ENCODE measurements at places on chromosomes 3 and 15.
A peak's percentile ranks its signal among the peaks of the same experiment; 100 is the strongest.

GRCh38 chr3:155560135-155560534 lies 184.7 kb downstream of the PLCH1 start:
- no peak for DNase-seq

- no peak for DNase-seq
These were observed 75.2 kb downstream of the LSM3 start for GRCh38 chr3:14253707-14254382.

- DNase-seq: no peak
These were observed 24.6 kb upstream of the GRIP2 start for GRCh38 chr3:14564741-14565140.

DNA sequence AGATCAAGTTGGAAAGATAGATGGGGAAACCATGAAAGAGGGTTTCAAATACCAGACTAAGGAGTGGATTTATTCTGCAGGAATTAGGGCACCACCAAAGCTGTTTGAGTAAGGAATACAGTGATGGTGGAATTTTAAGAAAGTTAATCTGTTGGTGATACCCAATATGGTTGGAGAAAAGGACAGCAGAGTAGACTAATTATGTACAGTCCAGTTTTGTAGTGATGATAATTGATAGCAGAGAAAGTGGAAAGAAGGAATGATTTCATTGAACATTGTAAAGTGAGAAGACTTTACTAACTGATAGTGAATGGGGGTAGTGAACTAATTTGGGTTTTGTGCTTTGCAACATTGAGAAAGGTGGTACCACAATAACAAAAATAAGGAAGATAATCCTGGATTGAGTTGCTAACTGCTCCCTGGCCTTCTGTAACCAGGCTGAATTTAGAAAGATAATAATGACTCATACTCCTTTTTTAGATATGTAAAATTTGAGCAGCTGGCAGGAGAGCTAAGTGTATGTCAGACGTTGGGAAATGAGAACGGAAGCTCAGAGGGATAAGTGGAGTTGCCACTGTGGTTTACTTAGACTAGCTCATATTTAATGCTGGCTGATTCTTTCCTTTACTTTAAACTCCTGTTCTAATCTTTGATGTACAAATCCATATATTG lies 16.9 kb downstream of the TCAIM start:
- peak; percentile 15 for DNase-seq

- DNase-seq: no peak
These were observed 183.5 kb upstream of the LYSMD4 start for GRCh38 chr15:99916668-99917223.

GRCh38 chr15:101406526-101407195 lies 82.8 kb downstream of the PCSK6 start:
- DNase-seq: no peak

GRCh38 chr3:56823421-56823926 lies 21.7 kb upstream of the ARHGEF3 start:
- DNase-seq: no peak

DNA sequence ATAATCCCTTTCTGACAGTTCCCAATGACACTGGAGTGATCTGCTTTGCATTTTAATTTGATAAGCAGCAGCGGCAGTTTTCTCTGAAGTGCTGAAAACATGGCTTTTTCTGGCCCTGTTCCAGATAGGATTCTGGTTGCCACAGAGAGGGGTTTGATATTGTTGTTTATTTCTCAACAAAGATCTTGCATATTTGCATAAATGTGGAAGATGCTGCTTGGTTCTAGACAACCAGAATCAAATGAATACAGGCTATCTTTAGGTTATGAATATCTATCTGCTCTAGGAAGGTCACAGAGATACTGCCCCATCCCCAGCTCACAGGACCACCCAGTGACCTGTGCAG lies 137.1 kb downstream of the ZNF609 start:
- no peak for DNase-seq

DNA sequence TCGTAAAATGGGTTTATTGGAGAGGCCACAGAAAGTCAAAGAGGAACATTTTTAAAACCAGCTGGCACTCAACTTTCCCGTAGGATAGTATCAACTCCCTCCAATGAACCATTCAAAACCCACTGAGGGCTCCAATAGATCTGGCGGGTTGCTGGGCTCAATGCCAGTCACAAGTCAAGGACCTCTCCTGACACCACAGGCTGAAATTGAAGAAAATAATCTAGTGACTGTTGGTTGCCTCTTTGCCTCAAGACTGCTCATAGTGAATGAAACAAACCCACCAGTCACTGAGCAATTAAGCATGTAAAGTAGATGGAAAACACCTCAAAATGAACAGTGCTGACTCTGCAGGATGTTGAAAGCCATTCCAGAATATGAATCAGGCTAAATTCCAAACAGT lies 500.6 kb upstream of the AGTR1 start:
- DNase-seq: no peak

DNA sequence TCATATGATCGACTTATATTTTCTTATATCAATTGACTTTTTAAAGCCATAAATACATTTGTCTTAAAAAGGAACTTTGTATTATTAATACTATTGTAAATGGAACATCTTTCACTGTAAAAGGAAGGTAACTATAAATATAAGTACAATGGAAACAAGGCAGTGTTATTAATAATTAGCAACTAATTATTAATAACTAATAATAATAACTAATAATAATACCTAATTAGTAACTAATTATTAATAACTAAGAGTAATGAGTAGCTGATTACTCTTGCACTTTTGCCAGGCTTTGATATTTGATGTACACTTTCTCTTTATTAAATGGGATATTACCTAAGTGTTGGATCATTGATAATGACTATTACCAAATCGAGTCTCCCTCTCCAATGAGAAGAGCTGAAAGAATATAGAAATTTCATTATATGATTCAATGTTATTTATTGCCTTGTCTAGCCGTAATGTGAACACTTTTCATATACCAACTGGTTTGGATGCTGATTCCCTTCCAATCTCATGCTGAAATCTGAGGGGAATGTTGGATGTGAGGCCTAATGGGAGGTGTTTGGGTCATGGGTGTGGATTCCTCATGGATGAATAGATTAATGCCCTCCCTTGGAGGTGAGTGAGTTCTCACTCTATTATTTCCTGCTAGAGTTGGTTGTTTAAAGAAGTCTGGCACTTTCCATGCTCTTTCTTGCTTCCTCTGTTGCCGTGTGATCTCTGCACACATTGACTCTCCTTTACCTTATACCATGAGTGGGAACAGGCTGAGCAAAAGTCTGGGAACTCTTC lies 202.1 kb upstream of the ZBTB20 start:
- DNase-seq: no peak

- DNase-seq: no peak
These were observed 323.3 kb downstream of the CTNNB1 start for GRCh38 chr3:41522612-41523011.

- no peak for DNase-seq
These were observed 84.7 kb downstream of the EOMES start for GRCh38 chr3:27637346-27637995.

DNA sequence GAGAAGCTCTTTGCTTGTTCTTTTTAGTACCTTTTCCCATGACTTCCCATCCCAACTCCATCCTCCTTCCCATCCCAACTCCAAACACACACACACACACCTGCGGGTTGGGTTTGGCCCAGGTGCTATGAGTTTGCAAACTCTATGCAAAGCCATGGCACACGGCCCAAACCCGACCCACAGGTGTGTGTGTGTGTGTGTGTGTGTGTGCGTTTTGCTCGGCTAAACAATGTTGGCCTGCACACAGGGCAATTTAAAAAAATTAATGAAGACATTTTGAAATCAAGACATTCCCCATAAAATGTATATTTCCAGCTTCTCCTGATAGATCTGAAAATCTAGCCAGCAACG lies 103.7 kb upstream of the TLE3 start:
- no peak for DNase-seq

- DNase-seq: no peak
These were observed 196.7 kb upstream of the ADAMTS9 start for GRCh38 chr3:64884536-64884935.

DNA sequence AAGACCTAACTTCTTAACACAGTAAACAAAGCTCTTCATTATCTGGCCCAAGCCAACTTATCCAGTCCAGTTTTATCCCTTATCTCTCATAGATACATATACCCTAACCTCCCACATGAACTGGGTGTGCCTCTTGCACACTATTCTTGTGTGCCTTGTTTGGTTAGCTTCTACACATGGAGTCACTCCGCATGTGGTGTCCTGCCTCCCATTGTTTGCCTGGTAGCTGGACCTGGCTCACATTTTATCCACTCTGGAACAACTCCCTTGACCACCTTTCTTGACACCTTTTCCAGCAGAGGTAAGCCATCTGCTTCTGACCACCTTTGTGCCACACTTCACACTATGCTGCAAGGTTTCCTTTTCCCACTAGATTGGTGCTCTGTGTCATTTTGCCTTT lies 15.2 kb downstream of the TIPARP start:
- no peak for DNase-seq

DNA sequence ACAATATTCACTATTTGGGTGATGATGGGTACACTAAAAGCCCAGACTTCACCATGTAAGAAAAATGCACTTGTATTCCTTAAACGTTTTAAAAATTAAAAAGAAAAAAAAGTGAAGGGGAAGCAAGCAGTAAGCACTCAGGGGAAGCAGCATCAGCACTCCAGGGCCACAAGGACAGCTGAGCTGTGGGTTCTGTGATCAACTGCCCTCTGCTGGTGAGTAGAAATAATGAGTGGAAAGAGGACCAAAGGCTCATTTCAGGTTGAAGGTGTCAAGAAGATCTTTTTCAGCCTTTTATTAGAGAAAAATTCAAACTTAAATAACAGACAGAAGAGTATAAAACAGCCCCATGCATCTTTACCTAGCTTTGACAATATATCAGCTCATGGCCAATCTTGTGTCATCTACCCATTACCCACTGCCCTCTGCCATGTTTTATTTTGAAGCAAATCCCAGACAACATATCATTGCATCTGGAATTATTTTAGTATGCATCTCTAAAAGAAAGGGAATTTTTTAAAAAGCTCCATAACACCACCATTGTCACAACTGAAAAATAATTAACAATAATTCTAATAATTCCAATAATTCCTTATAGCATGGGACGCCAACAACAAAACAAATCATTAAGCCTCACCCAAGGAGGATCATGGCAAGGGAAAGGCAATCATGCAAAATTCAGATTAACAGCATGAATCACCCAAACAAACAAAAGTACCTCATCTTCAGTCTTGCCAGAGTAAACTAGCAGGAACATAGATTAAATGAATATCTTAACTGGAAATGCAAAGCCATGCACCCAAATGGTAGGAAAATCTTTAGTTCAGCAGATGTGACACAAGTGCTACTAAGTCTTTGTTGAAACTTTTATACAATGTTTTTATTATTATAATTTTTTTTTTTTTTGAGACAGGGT lies 42.5 kb downstream of the TAMM41 start:
- peak; percentile 29 for DNase-seq

DNA sequence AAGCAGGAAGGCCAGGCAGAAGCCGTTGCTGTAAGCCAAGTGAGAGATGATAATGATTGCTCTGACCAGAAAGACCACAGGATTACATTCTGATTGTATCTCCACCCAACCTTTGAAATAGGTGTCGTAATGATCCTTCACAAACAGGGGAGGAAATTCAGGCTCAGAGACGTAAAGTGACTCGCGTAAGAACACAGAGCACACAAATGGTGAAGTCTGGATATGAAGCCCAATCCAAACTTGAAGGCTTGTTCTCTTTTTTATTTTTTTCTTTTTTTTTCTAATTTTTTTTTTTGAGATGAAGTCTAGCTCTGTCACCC lies 25.3 kb upstream of the PIAS1 start:
- DNase-seq: no peak
